Stimulated activated CD8-positive, alpha-beta memory T cell treated with anti-CD3 and anti-CD28 coated beads, Interleukin-15, amount 100 ng/mL, for 48 hours (primary cell): ENCODE measurements at places on chromosomes 7 and 10.

GRCh38 chr10:88045096-88045495 lies 181.7 kb downstream of the PTEN start:
- DNase-seq, result no peak

DNA sequence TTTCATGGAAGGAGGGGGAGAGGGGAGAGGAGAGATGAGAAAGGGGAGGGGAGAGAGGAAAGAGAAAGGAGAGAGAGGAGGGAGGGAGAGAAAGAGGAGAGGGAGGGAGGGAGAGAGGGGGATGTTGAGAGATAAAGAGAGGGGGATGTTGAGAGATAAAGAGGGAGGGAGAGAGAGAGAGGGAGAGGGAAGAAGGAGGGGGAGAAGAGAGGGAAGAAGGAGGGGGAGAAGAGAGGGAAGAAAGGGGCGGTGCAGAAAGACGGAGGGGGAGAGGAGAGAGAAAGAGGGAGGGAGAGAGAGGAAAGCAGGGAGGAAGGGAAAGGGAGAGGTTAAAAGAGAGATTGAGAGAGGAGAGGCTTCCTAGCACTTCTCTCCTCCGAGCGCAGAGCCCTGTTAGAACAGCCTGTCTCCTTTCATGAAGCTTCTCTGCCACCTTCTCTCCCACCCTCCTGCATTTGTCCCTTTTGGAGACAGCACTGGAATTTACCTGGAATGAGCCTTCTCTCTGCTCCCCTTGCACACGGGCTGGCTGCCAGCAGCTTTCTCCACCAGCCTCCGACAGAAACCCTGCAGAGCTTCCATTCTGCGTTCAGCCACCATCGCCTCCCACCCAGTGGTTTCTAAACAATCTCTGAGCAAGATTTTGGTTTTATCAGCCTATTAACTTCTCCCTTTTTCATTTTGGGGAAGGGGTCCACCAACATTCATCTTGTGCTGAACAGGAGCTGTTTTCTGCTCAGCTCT lies 74.0 kb upstream of the CARD11 start:
- DNase-seq, result no peak

DNA sequence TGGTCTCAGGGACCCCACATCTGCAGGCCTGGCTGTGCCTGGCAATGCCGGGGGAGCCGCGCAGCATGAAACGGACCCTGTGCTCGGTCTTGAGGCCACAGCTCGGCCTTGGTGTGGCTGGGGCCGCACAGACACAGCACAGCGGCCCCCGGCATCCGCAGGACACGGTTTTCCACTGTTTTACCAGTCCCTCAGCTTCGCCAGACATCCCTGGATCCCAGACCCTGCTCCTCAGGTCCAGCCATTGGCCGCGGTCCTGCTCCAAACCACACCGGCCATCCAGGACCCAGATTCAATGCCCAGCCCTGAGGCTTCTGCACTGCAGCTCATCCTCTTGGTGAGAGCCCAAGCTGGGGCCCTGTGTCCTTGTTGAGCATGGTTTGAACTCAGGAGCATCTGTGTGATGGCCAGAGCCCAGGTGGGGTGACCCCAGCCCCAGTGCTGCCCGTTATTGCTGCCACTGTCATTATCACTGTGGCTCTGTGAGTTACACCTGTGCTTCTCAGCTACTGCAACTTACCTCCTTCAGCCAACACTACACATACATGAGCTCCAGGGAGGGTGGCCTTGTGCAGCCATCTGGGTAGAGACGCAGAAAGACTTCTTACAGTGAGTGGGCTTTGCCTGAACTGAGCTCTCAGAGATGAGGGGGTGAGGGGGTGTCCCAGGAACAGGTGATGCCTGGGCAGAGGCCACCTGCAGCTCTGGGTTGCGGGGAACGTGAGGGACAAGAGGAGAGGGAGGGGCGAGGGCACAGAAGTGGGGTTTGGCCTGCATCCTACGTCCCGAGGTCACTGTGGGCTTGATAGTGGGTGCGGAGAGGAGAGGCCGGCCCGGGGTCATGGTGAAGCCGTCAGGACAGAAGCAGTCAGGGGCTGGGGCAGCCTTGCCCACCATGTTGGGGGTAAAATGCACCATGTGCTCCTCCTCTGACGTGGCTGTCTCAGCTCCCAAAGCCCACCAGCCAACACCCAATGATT lies 567.6 kb downstream of the PTPRN2 start:
- DNase-seq, result no peak

- no peak for DNase-seq
These were observed 95.8 kb upstream of the ZNF716 start for GRCh38 chr7:57354195-57354594.

DNA sequence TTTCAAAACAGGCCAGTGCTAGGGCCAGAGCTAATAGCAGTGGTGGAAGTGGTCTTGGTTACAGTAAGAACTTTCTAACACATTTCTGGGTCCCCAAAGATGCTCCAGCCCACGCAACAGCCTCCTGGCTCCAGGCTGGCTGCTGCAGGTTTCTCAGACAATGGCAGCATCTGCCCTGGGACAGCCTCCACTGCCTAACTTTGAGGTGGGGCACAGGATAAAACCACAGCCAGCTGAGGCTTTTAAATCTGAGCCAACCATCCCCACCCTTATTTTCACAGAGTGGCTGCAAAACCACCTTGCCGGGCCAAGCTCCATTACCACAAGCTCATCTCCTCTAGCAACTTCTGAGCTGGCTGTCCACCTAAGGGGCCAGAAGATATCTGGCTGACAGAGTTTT lies 84.8 kb downstream of the FAM53B start:
- DNase-seq, result no peak

GRCh38 chr10:129104266-129105045 lies 362.6 kb upstream of the MGMT start:
- no peak for DNase-seq

DNA sequence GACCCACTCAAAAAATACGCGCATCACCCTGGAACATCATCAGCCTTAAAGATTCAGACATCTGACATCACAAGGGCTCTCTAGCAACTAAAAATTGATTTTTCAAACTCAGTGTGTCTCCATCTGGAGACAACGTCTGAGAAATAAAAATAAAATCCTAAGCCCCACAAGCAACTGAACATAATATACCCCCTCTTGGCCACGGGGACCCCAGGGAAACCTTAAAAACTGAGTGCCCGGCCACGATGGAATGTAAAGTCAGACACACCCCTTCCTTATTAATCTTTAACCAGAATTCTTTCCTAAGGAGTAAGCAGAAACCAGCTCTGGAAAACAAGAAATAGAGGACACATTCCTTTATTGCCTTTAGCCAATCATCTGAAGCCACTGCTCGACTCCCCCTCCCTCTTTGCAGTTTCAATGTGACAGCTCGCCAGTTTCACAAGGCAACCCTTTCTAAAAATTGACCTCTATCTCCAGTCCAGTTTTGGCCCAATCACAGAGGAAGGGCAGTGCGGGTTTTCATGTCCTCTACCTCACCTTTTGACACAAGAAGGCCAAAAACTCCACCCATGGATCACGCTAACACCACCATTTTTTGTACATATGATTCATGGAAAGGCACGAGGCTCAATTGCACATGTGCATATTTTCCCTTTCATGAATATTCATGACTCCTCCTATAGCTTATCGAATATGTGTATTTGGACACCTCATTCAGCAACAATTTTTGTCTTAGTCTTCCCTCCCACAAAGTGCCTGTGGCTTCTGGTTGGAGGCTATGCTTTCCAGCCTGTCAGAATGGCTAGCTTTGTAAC lies 24.2 kb downstream of the IFIT3 start:
- no peak for DNase-seq

DNA sequence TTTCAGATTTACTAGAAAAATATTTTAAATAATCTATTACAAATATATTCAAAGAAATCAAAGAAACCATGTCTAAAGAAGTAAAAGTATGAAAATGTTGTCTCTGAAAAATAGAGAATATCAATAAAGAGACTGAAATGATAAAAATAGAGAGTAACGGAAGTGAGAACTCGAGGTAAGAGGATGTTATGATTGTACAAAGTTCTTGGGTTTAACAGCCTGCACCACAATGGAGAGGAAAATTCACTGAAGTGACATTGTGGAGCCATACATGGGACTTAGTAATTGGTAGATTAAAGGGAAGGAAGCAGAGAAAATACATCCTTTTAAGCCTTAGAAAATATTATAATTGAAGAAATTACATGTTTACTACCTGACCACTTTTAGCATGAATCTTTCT lies 77.9 kb downstream of the THSD7A start:
- DNase-seq, result no peak

DNA sequence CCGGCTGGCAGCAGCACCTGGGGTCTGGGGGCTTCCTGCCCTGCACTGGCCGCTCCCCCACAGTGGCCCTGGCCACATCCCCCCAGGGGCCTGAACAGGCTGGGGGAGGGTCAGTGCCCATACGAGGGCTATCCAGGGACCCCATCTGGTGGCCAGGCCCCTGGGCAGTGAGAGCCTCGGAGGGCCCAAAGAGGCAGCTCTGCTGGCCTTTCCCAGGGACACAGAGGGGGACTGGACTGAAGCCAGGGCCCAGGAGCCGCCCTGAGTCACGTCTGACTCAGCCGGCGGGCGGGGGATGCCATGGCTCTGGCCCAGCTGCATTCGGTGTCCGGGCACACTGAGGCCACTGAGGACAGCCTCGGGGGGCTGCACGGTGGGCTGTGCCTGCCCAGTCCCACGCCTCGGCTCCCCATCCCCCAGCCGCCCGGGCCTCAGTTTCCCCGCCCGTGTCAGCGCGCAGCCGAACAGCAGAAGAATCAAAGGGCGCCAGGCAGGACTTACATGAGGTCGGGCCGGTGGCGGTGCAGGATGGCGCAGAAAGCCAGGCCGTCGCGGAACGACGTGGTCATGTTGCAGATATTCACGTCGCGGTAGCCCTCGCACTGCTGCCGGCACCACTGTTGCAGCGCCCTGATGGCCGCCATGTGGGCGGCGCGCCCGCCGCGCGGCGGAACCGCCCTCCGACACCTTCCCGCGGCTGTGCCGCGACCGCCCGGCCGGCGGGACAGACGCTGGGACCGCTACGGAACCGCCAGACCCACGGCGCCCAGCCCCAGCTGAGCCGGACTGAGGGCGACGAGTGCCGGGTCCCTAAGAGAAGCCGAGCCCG lies at the start of gene MICALL2:
Gene MICALL2, minus strand, starts transcription at position 788 of the 829 bp plus-strand sequence. Its CDS starts 144 bp downstream, at position 644.
- peak; percentile 19 for DNase-seq

DNA sequence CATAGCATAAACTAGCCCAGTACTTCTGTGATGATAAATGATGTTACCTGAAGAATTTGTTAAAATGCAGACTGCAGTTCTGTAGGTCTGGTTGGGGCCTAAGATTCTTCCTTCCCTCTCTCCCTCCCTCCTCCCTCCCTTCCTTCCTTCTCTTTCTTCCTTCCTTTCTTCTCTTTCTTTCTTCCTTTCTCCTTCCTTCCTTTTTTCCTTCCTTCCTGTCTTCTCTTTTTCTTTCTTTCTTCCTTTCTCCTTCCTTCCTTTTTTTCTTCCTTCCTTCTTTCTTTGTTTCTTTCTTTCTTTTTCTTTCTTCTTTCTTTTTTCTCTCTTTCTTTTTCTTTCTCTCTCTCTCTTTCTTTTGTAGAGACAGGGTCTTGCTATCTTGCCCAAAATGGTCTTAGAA lies 3.7 kb upstream of the SLC25A28 start:
- no peak for DNase-seq

DNA sequence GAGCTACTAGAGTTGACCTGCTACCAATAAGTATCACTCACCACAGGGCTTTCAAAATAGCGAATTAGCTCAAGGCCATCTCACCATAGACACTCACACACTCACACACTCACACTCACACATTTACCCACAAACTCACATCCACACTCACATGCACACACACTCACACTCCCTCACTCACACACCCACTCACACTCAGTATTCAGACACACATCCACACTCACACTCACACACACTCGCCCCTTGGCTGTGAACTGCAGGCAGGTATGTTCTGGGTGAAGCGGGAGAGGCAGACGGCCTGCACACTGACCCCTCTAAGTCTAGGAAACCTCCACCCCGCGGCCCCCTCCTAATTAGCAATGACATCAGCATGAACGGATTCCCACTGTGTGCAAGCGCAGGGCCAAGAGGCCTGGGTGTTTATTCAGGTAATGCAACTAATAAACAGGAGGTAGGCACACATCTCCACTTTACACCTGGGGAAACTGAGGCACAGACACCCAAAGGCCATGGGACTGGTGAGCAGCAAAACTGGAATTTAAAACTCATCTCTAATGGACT lies 94.6 kb downstream of the ADARB2 start:
- no peak for DNase-seq

GRCh38 chr7:121271098-121271497 lies 57.7 kb upstream of the WNT16 start:
- no peak for DNase-seq

DNA sequence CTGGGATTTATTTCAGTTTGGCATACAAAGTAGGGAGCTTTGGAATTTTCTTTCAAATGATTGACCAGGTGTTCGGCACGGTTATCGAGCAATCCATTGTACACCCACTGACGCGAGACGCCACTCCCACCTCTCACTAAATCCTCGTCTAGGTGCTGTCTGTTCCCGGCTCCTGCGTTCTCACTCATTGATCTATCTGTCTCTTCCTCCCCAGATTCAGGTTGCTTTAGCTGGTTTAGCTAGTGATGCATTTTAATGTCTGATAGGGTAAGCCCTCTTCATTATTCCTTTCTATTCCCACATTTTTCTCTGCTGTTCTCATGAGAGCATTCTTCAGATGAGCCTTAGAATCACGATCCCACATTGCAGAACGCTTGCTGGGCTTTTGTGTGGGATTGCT lies 91.7 kb downstream of the ELFN1 start:
- no peak for DNase-seq

- DNase-seq, result no peak
These were observed 29.5 kb downstream of the CTNNA3 start for GRCh38 chr10:67666416-67667034.

DNA sequence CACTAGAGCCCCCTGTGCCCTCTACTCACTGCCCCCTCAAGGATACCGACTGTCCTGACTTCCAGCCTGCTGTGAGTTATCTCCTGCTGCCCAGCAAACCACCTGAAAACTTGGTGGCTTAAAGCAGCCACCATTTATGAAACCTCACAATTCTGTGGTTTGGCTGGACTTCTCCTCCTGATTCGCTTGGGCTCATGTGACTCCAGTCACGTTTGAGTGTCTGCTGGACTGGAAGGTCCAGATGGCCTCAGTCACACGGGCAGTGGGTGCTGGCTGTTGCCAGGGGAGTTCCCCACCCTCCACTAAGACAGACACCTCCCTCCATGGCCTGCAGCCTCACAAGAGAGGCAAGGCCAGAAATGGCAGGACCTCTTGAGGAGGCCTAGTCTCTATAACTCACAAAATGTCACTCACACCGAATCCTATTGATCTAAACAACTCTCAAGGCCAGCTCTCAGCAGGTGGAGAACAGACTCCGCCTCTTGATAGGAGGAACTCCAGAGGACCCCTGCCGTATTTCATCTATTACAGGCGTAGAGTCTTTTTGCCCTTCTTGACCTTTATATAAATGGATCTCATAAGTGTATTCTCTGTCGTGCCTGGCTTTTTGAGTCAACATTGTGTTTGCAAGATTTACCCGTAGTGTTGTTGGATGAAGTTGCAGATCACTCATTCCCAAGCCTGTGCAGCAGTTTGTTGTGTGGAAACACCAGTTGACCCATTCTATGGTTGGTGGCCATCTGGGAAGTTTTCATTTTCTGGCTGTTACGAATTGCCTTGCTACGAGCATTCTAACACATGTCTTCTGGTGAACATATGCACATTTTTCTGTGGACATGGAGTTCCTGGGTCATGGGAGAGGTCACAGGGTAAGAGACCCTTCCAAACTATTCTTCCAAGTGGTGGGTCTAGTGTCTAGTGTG lies 48.3 kb downstream of the ZMIZ1 start:
- DNase-seq, result no peak
